Neural progenitor cell (in vitro differentiated cells): ENCODE measurements at places on chromosomes 3 and 15.

DNA sequence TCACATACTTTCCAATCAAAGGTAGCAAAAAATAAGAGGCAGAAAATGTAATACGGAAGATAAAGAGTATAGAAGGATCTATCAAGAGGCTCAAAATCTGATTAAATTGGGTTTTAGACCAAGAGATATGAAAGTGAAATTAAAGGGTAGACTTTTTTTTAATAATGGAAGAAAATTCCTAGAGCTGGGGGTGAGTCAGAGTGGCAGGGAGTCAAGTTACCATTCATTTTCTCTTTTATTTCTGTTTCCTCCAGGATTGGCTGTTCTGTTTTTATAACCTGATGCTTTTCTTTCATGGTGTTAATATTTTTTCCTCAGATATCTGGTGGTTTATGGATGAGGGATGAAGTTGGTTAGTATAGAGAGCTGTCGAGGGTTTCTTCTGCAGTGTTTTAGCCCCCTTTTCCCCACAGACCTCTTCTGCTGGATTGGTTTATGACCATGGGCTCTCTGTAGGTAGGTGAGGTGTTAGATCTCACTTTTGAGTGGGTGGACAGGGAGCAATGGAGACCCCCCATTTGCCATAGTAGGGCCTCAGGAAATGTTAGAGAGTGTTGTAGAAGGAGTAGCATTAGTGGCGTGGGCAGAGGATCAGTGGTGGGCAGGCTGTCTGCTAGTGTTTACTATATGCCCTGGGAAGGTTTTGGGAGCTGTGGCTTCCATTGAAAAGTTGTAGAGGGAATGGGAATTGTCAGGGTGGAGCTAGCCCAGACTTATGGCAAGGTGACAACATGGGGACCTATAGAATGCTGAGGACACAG, 201.6 kb upstream of the GOLGA6L4 start:
- DNase-seq = no peak

DNA sequence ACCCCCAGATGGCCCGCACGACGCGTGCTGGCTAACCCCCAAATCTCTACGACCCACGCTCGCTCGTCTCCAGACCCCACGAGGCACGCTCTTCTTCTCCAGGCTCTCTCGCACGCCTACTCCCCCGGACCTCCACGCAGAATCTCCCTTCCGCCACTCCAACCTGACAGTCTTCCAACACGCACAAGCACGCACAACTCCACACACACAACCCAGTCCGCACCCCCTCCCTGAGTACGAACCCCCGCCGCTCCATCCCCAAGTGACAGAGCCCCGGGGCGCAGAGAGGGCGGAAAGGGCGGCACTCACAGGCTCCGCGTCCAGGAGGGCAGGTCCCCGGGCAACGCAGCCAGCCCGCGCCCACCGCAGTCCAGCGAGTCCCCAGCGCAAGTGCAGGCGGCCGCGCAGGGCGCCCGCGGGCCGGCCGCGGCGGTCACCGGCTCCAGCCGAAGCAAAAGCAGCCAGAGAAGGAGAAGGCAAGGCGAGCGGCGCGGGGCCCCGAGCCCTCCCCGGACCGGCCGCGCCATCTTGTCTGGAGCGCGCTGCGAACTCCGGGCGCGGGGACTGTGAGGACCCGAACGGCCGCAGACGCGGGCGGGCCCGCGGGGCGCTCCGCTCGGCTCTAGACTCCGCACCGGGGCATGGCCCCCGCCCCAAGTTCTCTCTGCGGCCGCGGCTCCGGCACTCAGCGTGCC, 794 bp downstream of the LRIG1 start:
- DNase-seq = peak; percentile 47

- no peak for DNase-seq
Observed at GRCh38 chr3:118181274-118181673, 853.4 kb downstream of the IGSF11 start.

DNA sequence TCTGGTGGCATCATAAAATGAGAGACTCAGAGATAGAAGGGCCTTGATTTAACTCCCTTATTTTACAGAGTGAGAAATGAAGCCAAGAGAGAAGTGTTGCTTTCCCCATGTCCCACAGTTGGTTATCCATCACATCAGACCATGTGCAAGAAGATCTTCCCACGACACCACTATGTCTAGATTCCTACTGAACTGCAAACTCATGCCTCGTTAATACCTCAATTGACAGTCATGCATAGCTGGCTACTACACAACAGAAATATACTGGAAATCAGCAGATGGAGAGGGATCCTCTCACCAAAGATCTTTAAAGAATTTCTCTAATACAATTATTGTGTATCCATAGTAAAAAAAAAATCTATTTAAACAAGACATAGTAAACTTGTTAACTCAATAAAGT, 33.3 kb downstream of the PEAK1 start:
- no peak for DNase-seq

DNA sequence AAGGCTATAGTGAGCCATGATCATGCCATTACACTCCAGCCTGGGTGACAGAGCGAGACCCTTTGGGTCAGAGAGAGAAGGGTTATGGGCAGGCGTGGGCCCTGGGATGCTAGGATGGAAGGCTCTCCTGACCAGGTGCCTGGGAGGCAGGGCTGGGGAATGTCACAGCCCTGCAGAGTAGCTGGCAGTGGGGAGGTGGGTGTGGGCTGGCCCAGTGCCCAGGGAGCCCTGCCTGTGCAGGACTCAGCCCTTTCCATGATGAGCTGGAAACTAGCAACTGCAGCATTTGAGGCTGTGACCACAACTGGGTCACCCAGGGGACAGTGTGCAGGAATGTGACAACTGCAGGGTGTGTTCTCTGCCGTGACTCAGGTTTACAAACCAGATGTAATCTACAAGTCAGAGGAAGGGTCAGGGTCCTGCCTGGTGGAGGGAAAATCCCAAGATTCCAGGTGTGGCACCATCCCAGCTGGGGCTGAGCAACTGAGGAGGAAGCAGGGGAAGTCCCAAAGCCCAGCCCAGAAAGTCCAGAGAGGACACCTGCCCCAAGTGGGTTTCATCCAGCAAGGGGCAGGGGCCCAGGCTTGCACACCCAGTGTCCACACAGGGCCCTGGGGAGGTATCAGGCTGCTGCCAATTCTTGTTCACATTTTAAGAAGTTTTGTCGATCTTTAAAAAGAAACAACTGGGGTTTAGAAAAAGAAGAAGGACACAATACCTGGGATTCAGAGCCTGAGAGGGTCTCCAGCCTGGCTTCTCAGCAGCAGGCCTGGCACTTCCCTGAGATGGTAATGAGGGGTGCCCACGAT, 45.5 kb downstream of the SLC28A1 start:
- DNase-seq = no peak

GRCh38 chr3:113079218-113079961, 88.6 kb downstream of the GTPBP8 start:
- no peak for DNase-seq

DNA sequence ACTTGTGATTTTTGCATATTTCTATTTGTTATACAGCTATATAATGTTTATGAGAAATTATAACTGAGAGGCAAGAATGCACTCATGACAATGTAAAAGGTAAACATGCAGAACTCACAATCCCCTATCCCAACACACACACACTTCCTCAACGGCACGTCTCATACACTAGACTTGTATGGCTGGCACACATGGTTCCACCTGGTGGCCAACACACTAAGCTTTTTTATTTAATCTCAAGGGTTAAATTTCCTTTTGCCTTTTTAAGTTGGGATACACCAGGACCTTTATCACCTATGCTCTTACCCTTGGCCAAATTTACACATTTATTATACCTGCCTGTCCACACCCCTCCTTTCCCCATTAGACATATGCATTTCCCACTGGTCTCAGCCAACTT, 88.6 kb upstream of the PSMD6 start:
- no peak for DNase-seq

GRCh38 chr3:129540776-129541516, 2.0 kb upstream of the H1-8 start:
- no peak for DNase-seq

DNA sequence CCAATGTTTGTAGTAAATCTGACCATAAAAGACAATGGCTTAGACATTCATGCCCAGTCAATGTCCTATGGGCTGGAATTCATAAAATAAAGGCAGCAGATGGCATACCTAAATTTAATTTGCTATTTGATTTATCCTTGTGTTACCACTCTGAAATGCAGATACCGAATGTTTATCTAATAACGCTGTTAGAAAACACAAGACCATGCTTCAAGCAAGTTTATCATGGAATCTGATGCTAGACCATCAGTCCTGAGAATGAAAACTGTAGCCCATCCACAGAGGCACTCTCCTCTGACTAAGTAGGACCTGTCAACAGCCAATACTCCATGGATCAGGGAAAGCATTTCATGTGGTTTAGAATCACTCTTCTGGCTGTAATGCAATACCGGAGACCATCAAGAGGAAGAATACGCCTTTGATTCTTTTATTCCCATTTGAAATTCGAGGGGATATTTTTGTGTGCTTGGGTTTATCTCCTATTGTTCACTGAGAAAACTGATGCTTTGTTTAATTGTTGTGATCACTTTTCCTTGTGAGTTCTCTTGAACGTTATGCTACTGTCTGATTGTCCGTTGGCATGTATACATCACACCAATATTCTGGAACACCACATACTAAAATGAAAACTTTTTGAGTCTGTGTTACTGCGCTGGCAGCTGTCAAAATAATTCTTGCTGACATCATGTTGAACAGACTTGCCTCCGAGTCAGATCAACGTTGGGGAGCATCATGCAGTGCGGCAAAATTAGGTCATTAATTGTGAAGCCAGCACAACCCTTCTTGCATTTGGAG, 12.1 kb upstream of the CPB1 start:
- no peak for DNase-seq

DNA sequence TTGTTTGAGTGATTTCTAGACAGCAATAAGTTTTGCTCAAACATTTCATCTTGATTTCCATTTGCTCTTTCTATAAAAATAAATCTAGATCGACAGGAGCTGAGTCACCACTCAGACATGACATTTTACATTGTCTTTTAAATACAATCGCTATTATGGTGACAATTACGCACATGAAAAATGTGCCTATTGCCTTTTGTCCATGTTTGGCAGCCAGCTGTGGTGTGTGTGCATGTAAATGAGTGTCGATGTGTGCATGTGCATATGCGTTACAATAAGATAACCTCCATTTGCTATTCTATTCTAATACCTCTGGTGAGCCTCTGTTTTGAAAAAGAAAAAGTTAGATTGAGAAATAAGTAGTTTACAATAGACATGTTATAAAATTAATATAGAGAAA, 89.7 kb upstream of the GRM7 start:
- DNase-seq = no peak

GRCh38 chr3:40995271-40995670, 204.0 kb upstream of the CTNNB1 start:
- no peak for DNase-seq

GRCh38 chr15:79858469-79858868, 38.3 kb downstream of the MTHFS start:
- DNase-seq = no peak

DNA sequence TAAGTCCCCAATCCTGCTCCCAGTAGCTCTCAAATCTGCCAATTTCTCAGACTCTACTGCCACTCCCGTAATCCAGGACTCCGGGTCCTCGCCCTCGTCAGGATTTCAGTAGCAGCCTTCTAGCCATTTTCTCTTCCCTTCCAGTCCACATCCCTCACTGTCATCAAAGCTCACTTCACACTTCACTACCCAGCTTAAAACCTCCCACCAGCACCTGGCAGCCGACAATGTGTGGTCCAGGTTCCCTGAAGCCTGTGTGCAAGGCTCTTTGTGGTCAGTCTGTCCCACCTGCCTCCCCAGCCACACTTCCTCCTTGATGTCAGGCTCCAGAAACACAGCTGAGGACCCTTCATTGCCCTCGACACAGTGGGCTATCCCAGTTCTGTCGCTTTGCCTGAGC, 304.5 kb upstream of the ROPN1 start:
- peak; percentile 12 for DNase-seq

DNA sequence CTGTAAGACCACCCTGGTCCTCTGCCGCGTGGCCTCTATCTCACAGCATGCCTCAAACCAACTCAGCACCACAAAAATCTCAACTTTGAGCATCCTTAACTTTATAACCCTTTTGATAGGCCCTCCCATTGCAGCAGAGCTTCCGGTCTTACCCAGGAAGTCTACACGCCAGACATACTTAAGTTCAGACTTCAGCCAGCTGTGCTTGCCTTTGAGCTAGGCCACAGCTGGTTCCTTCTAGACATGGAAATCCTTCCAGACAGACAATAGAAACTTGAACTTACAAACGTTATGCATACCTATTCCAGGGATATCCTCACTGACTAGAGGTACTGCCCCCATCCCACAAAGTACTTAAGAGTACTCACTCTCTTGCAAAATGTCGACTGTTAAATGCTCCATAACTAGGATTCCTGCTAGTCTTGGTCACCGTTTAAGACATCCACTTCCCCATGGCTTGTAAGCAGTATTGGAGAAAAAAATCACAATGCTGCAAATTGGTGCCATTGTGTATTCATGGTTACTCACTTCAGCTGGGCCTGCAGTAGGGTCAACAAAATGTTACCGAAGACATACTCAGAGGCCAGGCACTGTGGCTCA, 183.5 kb downstream of the TBL1XR1 start:
- DNase-seq = no peak

GRCh38 chr3:82773207-82773606, 1011.8 kb upstream of the GBE1 start:
- no peak for DNase-seq

- no peak for DNase-seq
Observed at GRCh38 chr3:132513057-132513456, 84.0 kb upstream of the ACKR4 start.

- DNase-seq = no peak
Observed at GRCh38 chr3:136995652-136996051, 37.9 kb downstream of the IL20RB start.

GRCh38 chr3:172980849-172981248, 160.2 kb downstream of the SPATA16 start:
- DNase-seq = no peak

- DNase-seq = no peak
Observed at GRCh38 chr3:62611541-62612240, 238.3 kb upstream of the FEZF2 start.

DNA sequence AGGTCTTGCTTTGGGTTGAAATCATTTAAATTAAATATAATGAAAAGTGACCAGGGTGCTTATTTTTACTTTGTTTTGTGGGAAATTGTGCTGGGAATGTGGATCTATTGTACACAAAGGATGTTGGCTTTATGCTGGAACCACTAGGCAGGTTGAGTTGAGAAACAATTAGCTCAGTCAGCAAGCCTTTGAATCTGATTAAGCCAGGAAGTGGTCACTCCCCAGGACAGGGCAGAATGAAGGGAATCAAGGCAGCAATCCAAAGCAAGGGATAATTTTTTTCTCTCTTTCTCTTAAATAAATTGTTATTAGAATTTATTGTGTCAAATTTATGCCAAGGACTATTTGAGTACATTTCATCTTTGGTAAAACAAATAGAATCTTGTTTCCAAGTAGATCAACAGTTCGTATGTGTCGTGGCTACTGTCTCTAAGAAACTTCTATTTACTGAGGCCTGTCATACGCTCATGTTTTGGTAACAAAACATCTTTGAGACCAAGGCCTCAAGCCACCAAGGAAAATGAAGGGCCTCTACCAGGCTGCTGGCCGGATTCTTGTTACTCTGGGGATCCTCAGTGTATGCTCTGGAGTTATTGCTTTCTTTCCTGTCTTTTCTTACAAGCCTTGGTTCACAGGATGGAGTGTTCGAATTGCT, at the start of gene TMEM212:
TSS of gene TMEM212 (plus strand) at position 486 of the 655 bp plus-strand sequence. CDS start at position 521, 35 bp downstream.
- DNase-seq = peak; percentile 63
